ENCODE measurements at places on chromosomes 4 and X.

GRCh38 chr4:48299560-48299959 is 29.9 kb upstream of the TEC start:
- no peak for DNase-seq

- no peak for DNase-seq
Observed at GRCh38 chr4:62871078-62871477, 1538.2 kb downstream of the TECRL start.

GRCh38 chrX:10077425-10078188 is 79.2 kb upstream of the CLCN4 start:
- DNase-seq = no peak

DNA sequence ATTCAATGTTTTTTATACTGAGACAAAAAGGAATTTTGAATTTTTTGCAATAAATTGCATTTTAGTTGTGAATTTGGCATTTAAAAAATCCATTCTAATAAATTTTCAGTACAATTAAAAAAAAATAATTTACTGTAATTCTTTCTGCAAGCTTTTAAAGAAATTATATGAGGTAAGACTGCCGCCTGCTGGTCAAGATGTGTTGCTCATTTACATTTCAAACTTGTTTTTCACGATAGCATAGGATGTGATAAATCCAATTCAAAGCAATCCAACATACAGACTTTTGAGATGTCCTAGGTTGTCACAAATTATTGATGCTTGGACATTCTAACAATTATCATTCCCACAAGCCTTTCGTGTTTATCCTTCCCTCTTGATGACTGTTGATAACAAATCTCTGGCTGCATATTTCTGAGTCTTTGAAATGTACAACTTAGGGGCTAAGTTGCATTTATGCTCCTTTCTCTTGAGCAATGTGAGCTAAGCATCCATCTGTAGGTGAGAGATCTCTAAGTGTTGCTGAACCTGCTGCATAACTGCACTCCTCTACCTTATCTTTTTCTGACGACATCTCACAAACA is 21.7 kb upstream of the MFAP3L start:
- peak; percentile 37 for DNase-seq

DNA sequence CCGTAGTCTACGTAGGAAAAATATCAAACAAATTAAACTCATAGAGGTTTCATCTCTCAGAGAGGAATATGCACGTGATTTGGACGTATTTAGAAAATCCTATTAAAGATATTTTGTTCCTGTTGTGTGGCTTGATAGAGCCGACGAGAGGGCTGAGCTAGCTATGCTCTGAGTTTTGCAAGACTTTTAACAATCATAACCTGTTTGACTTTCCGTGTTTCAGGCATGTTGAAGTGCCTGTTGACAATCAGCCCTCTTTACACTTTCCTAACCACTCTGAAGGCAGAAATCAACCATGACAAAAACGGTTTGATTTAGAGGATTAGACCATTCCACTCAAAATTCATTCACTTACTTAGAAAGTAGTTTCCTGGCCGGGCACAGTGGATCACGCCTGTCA is 297.3 kb downstream of the ASMT start:
- no peak for DNase-seq
